Right lobe of liver (tissue), 6 donors: ENCODE measurements at places on chromosomes 5 and 9.

DNA sequence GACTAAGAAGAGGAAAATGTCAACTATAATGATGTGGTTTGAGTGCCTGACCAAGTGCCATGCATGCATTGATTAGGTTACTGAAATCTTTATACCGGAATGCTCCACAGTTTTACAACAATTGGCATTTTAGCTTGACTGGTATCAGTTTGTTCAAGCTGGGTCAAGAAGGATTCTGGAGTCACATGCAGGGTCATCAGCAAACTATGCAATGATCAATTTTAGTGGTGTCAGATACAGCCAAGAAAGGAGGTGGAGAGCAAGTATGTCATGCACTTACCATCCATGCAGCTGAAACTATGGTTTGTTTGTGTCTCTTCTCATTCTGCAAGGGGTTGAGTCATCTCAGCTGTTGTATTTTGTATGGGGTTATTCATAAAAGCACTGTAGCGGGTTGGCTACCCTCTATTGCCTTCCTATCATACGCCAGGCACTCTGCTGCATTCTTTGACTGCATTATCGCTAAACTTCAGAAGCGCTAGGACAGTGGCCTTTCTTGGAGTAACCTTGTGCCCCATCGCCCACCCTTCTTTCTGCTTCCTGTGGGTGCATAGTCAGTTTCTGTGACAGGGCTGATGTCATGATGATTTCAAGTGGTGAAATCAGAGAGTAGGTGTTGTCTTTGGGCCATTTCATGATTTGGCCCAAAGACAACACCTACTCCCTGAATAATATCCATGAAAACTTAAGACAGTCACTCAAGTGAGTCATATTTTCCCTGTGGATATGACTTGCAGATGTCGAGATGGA is 145.4 kb downstream of the MTX3 start:
- DNase-seq, result no peak
- H3K27ac ChIP-seq, result no peak overlapping the region
- H3K4me3 ChIP-seq, result no peak overlapping the region

DNA sequence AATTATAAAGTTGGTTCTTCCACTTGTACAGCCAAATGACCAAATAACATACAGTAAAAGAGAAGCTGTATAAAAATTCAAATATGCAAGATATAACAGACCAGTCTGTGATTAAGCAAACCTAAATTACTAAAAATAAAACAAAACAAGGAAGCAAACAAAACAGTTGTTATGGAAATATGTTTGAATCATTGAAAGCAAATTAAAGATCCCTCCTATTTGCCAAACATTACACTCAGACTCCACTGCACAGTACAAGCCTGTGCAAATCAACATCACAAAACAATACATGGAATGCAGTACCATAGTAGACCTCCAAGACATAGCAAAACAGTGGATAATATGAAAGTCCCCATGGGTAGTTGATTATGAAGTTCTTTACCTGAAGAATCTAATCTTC is 288.1 kb upstream of the PTGER4 start:
- H3K4me3 ChIP-seq, result no peak overlapping the region
- H3K27ac ChIP-seq, result no peak overlapping the region
- no peaks in the 10 kb centered on the region for H3K27me3 ChIP-seq
- H3K36me3 ChIP-seq, result no peaks in the 10 kb centered on the region

- H3K27me3 ChIP-seq, result no peaks in the 10 kb centered on the region
- H3K36me3 ChIP-seq, result no peaks in the 10 kb centered on the region
- H3K4me1 ChIP-seq, result peaks cover 35% of the 10 kb centered on the region
- DNase-seq, result peak; percentile 21
Measured at GRCh38 chr9:133505901-133506652, 18.7 kb downstream of the MYMK start.

- no peak for DNase-seq
- no peaks in the 10 kb centered on the region for H3K36me3 ChIP-seq
- H3K4me1 ChIP-seq, result no peaks in the 10 kb centered on the region
Measured at GRCh38 chr5:58074222-58074621, 385.7 kb downstream of the PLK2 start.

DNA sequence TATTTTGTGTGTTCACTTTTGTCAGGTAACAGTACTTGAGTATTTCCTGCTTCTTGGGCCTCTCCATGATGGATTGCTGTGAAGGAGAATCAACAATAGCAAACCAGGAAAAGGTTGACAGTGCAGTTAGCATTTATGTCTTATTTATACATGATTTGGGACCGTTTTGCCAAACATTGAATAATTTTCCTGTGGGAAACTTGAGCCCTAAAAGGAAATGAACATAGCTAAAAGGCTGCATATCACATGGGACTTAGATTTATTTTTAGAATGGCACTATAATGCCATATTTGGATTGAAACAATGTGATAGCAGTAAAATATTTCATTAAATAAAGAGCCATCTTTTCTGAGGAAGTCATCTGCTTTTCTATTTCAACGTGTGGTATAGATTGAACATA is 15.3 kb downstream of the GPR21 start:
- peaks cover 22% of the 10 kb centered on the region for H3K4me1 ChIP-seq
- no peak for DNase-seq
- peaks cover 3% of the 10 kb centered on the region for H3K36me3 ChIP-seq
- no peak overlapping the region for H3K4me3 ChIP-seq

DNA sequence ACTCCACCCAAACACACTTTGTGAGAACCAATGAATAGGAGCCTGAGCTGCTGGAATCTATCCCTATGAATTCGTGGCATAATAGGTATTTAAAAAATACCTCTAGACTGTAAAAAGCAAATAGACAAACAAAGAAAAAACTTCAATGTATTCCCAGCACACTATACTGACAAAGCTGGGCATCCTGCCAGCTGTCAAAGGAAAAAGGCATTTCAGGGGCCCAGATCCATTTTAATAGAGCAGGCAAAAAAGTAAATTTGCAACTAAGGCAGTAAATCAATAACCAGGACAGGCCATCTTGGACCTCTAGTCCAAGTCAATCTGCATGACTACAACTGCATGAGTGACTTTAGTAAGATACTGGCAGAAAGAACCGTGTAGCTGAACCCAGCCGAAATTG is 25.6 kb upstream of the LARP1 start:
- no peak for DNase-seq
- no peak overlapping the region for H3K4me3 ChIP-seq
- H3K27ac ChIP-seq, result no peak overlapping the region

DNA sequence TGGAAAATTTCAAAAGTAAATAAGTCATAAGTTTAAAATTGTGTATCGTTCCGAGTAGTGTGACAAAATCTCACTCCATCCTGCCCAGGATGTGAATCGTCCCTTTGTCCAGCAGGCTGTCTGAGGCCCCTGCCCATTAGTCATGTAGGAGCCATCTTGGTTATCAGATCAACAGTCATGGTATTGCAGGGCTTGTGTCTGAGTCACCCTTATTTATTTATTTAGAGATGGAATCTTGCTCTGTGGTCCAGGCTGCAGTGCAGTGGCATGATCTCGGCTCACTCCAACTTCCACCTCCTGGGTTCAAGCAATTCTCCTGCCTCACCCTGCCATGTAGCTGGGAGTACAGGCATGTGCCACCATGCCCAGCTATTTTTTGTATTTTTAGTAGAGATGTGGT is 30.2 kb downstream of the ITGA2 start:
- H3K27me3 ChIP-seq, result no peaks in the 10 kb centered on the region
- no peaks in the 10 kb centered on the region for H3K4me1 ChIP-seq
- no peak for DNase-seq
- no peak overlapping the region for H3K27ac ChIP-seq
- no peaks in the 10 kb centered on the region for H3K36me3 ChIP-seq

DNA sequence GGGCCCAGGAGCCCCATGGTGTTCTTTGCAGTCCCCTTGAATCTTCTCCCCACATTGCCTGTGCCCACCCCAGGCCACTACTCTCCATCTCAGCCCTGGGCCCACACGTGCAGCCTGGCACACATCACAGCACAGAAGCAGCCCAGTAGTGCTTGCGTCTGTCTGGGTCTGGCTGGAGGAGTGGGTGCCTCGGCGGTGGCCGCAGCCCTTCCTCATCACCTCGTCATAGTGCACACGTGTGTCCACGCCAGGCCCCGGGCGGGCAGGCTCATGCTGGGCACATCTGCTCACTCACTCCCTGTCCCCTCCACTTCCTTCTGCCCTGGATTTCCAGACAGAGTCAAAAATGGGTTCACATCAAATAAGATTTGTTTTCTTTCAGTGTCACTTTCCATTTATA is 33.3 kb downstream of the FGF1 start:
- H3K27ac ChIP-seq, result no peak overlapping the region
- no peak overlapping the region for H3K4me3 ChIP-seq
- no peaks in the 10 kb centered on the region for H3K27me3 ChIP-seq
- DNase-seq, result no peak
- H3K36me3 ChIP-seq, result no peaks in the 10 kb centered on the region
- no peaks in the 10 kb centered on the region for H3K4me1 ChIP-seq

GRCh38 chr5:151182976-151183375 is 25.4 kb upstream of the ANXA6 start:
- no peaks in the 10 kb centered on the region for H3K4me1 ChIP-seq
- no peaks in the 10 kb centered on the region for H3K36me3 ChIP-seq
- H3K27me3 ChIP-seq, result no peaks in the 10 kb centered on the region
- no peak for DNase-seq

DNA sequence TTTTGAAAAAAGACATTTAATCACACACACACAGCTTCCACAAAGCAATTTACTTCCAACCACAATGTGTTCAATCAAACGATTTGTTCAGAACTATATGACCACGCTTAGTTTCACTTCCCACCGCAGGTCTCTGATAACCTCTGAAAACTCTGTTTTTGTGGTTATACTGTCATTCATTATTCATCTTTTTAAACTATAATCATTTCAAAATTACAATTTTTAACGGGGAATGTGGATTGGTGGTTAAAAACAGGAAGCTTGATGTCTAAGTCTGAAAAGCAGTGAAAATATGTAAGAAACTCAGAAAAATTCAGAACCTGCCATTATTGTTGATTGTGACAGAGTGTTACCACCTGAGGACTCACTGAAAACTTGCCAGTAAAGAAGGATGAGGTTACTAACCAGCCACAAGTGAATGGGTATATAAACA is 12.7 kb upstream of the TMEM174 start:
- DNase-seq, result no peak
- no peaks in the 10 kb centered on the region for H3K27me3 ChIP-seq
- H3K4me1 ChIP-seq, result no peaks in the 10 kb centered on the region
- H3K27ac ChIP-seq, result no peak overlapping the region
- H3K36me3 ChIP-seq, result no peaks in the 10 kb centered on the region

DNA sequence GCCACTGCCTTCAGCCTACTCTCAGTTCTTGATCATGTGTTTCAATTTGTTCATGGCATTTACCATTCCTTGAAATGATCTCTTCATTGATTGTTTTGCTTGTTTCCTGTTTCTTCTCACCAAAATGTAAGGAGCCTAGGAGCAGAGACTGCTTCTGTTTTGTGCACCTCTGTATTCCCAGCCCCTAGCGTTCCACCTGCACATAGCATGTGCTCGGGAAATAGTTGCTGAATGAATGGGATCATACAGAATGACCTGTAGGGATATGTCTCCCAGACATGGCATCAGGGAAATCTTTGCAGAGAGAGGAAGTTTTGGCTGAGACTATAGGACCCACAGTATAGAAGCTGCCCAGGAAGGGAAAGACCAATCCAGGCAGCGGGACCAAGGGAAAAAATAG is 6.2 kb upstream of the CERCAM start:
- DNase-seq, result no peak
- no peak overlapping the region for H3K4me3 ChIP-seq
- H3K27ac ChIP-seq, result no peak overlapping the region
- no peaks in the 10 kb centered on the region for H3K27me3 ChIP-seq
- no peaks in the 10 kb centered on the region for H3K36me3 ChIP-seq

- H3K27me3 ChIP-seq, result no peaks in the 10 kb centered on the region
- H3K4me1 ChIP-seq, result no peaks in the 10 kb centered on the region
- no peak overlapping the region for H3K4me3 ChIP-seq
- DNase-seq, result no peak
Measured at GRCh38 chr9:104247899-104248460, 153.9 kb downstream of the SMC2 start.

DNA sequence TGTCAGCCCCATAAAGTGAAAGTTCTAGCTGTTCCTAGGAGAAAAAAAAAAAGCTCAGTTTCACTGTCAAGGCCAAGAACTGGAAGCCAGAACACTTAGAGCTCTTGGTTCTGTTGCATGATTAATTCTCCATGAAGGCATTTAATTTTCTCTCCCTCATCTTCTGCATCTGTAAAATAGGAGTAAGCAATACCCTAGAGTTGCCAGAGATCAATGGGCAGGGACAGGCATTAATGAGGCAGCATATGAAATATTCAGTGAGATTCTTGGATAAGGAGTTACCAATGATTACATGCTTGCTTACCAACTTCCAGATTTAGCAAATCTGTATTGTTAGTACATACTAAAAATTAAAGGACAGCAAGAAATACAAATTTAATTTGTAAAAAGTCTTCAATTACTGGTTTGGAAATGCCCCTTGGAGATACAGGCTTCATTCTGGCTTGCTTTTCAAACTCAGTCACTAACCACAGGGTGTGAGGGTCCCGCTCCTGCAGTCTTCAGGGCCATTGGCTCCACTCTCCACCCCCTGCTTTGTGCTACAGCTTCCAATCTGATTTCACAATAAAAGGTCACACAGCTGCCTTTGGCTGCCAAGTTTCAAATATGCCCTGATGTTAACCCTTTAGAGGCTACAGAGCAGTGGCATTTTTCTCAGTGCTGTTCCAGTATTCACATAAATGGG is 624.6 kb downstream of the BNC2 start:
- H3K4me1 ChIP-seq, result no peaks in the 10 kb centered on the region
- no peak overlapping the region for H3K4me3 ChIP-seq
- H3K27me3 ChIP-seq, result no peaks in the 10 kb centered on the region
- H3K27ac ChIP-seq, result no peak overlapping the region
- DNase-seq, result no peak
